ENCODE measurements at places on chromosomes 2 and 18.

DNA sequence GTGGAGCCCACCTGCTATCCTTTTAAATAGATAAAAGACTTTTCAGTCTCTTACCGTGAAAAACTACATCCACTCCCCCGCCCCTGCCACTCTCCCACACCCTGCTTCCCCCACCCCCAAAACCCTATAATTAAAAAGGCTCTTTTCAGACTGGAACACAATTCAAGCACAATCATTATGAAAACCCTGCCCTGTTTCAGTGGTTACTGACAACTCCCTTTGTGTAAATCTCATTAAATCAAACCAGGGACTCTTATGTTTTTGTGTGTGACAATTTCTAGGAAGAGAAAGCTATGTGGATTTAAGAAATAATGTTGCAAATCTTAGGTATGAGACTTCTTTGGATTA, 21.0 kb upstream of the ZNF532 start:
- H3K27me3 ChIP-seq, result peaks cover 67% of the 10 kb centered on the region
- H3K27ac ChIP-seq, result no peak overlapping the region
- no peak overlapping the region for H3K4me3 ChIP-seq
- H3K4me1 ChIP-seq, result peaks cover 5% of the 10 kb centered on the region
- DNase-seq, result no peak
- no peaks in the 10 kb centered on the region for H3K36me3 ChIP-seq

DNA sequence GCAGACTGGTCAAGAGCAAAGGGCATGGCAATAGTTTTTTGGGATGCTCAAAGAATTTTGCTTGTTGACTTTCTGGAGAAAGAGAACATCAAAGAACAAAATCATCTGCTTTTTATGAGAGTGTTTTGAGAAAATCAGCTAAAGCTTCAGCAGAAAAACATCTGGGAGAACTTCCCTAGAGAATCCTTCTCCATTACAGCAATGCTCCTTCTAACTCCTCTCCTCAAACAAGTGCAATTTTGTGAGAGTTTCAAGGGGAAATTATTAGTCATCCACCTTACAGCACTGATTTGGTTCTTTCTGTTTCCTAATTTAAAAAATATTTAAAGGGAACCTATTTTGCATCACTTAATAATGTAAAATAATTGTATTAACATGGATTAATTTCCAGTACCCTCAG, 226.9 kb upstream of the NXPH2 start:
- H3K4me3 ChIP-seq, result no peak overlapping the region
- no peak for DNase-seq
- H3K27me3 ChIP-seq, result no peaks in the 10 kb centered on the region

- H3K27ac ChIP-seq, result no peak overlapping the region
- peaks cover 4% of the 10 kb centered on the region for H3K4me1 ChIP-seq
- no peaks in the 10 kb centered on the region for H3K27me3 ChIP-seq
- H3K36me3 ChIP-seq, result no peaks in the 10 kb centered on the region
Observed at GRCh38 chr2:105377871-105378270, 21.0 kb downstream of the FHL2 start.

DNA sequence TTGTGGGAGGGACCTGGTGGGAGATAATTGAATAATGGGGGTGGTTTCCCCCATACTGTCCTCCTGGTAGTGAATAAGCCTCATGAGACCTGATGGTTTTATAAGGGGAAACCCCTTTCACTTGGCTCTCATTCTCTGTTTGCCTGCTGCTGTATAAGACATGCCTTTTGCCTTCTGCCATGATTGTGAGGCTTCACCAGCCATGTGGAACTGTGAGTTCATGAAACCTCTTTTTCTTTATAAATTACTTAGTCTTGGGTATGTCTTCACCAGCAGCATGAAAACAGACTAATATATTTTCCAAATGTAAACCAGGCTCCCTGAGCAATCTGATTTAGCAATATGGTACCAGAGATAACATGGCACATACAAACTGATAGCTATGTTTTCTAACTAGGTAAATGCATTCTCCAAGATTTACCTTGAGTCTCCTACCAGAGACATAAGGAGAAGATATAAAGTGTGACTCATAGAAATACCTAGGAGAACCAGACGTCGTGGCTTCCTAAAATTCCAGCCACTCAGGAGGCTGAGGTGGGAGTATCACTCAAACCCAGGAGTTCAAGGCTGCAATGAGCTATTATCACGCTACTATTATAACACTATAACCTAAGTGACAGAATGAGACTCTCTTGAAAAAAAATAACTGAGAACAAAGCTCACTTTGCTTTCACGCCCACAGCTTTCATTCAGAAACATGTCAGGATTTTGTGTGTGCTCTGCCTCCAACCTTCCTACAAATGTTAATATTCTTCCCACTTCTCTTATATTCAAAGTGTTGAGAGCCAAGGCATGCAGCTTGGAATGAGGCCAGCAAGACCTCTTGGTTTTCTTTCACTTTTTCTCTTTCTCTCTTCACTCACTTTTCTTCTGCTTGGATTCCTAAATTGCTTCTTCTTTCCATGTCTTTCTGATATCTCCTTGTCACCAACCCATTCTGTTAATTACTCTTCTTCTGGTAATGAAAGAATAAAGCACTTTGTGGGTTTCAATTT, 263.9 kb upstream of the UBE2E3 start:
- no peaks in the 10 kb centered on the region for H3K4me1 ChIP-seq
- peaks cover 13% of the 10 kb centered on the region for H3K27me3 ChIP-seq
- no peak overlapping the region for H3K4me3 ChIP-seq
- no peak for DNase-seq
- H3K36me3 ChIP-seq, result no peaks in the 10 kb centered on the region

DNA sequence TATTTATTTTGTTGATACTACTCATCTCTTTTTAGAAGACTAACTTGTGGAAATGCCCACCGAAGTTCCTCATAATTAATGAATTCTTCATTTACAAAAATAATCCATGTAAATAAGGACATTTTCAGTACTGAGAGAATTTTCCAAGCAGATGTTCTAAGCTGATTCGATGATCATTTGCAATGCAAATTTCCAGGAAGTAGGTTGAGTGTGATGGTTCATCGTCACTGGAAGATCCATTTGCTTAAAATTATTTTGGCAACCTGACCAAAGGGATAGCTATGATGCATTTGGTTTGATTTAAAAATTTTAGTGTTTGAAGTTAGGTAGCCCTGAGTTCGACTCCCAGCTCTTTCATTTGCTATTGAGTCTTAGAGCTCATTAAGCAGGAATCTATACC, 257.3 kb upstream of the RASGRP3 start:
- DNase-seq, result no peak
- peaks cover 13% of the 10 kb centered on the region for H3K27me3 ChIP-seq
- no peak overlapping the region for H3K27ac ChIP-seq
- H3K4me1 ChIP-seq, result peaks cover 7% of the 10 kb centered on the region

DNA sequence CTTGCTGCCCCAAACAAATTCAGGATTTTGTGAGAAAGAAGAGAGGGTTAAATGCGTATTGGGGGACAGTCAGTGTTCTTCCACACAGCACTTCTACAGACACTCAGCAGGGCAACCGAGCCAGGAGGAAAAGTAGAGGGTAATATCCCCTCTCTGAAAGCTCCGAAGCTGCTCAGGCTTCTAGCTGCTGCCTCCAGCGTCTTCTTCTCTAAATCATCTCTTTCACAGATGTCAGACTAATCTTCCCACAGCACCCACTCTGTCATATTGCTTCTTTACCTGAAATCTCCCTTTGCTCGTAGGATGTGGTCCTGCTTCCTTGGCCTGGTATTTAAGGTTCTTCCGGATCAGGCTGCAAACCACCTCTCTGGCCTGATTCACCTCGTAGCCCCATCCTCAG, 117.6 kb upstream of the HAAO start:
- no peak overlapping the region for H3K27ac ChIP-seq
- H3K36me3 ChIP-seq, result no peaks in the 10 kb centered on the region
- H3K4me1 ChIP-seq, result peaks cover 3% of the 10 kb centered on the region
- peaks cover 14% of the 10 kb centered on the region for H3K27me3 ChIP-seq
- H3K4me3 ChIP-seq, result no peak overlapping the region

DNA sequence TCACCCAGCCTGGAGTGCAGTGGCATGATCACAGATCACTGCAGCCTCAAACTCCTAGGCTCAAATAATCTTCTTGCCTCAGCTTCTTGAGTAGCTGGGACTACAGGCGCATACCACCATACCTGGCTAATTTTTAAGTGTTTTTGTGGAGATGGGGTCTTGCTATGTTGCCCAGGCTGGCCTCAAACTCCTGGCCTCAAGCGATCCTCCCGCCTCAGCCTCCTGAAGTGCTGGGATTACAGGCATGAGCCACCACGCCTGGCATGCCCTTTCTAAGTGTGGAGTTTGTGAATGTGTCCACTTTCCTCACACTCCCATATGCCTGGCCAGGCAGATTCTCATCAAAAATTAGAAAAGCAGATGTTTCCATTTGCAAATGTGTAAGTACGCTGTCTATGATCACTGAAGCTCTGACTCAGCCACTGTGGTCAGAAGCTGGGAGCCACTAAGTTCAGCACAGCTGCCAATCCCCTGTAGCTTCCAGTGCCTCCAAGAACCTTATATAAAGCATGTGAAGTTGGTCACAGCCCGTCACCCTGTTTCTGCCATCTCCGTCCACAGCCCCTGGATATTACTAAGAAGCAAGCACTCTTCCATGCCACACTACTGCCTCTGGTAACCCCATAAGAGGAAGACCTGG, 155.4 kb downstream of the FAM210A start:
- DNase-seq, result peak; percentile 33
- H3K4me3 ChIP-seq, result no peak overlapping the region
- H3K27ac ChIP-seq, result peak overlapping the region; percentile 49
- H3K27me3 ChIP-seq, result no peaks in the 10 kb centered on the region

GRCh38 chr2:31294196-31294595, 60.2 kb downstream of the EHD3 start:
- DNase-seq, result no peak
- no peak overlapping the region for H3K4me3 ChIP-seq
- H3K36me3 ChIP-seq, result no peaks in the 10 kb centered on the region
- no peaks in the 10 kb centered on the region for H3K27me3 ChIP-seq
- H3K4me1 ChIP-seq, result peaks cover 8% of the 10 kb centered on the region

- no peak overlapping the region for H3K27ac ChIP-seq
- no peaks in the 10 kb centered on the region for H3K36me3 ChIP-seq
- no peak for DNase-seq
- H3K27me3 ChIP-seq, result no peaks in the 10 kb centered on the region
Observed at GRCh38 chr18:45554389-45554737, 60.9 kb upstream of the SLC14A2 start.

DNA sequence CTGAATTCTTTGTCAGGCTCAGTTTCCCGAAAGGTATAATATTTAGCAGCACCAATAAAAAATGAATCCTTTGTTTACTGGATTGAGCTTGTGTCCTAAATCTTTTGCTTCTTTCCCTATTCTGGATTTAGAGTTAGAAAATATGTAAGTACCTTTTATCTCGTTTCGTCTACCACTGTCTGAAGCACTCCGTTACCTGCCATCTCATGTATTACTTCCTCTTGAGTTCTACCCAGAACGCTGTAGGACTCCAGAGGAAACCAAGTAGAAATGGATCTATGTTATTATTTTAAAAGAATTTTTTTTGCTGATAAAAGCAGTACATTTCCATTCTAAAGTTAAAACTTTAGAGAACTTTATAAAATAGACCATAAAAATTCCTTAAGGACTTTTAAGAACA, 13.5 kb downstream of the ANKRD12 start:
- peaks cover 81% of the 10 kb centered on the region for H3K4me1 ChIP-seq
- no peaks in the 10 kb centered on the region for H3K27me3 ChIP-seq
- H3K36me3 ChIP-seq, result peaks cover 19% of the 10 kb centered on the region
- H3K27ac ChIP-seq, result no peak overlapping the region
- H3K4me3 ChIP-seq, result no peak overlapping the region

All from activated T-cell treated with anti-CD3 and anti-CD28 coated beads, Interleukin-2, amount 50 U/mL, for 24 hours (primary cell).